ENCODE measurements at places on chromosomes 16 and 17.

DNA sequence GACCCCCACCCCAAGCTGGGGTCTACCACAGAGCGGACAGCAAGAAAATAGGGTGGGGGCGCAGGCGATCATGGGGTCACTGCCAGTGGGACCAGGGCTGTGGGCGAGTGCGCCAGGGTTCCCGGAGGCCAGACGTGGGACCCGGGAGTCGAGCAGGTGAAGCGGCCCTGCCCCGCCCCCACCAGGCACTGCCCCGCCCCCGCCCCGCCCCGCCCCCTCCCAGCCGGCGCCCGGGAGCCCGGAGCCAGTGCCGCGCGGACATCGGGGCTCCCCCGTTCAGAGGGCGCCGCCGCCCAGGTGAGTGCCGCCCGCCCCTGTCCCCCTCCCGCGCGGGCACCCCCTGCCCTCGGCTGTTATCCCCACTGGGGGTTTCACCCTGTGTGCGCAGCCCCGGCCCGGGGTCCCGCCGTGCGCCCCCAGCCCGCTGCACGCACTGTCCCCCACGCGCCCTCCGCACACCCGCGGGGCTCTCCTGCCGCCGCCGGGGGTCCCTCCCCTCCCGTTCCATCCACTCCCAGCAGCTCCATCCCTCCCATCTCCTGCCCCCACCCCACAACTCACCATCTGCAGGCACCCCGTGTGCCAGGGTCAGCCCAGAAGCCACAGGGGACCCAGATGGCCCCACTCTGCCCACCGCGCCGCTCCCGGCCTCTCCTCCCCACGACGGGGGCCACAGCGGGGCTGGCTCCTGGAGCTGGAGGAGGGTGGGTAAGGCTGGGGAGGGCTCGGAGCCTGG is at the start of gene SSTR5:
Gene SSTR5, plus strand, starts transcription at position 222 of the 736 bp plus-strand sequence. CDS start 6,122 bp downstream, outside the sequence.
- no peak for DNase-seq

- no peak for DNase-seq
Observed at GRCh38 chr16:88907768-88908167, 41.3 kb upstream of the PABPN1L start.

DNA sequence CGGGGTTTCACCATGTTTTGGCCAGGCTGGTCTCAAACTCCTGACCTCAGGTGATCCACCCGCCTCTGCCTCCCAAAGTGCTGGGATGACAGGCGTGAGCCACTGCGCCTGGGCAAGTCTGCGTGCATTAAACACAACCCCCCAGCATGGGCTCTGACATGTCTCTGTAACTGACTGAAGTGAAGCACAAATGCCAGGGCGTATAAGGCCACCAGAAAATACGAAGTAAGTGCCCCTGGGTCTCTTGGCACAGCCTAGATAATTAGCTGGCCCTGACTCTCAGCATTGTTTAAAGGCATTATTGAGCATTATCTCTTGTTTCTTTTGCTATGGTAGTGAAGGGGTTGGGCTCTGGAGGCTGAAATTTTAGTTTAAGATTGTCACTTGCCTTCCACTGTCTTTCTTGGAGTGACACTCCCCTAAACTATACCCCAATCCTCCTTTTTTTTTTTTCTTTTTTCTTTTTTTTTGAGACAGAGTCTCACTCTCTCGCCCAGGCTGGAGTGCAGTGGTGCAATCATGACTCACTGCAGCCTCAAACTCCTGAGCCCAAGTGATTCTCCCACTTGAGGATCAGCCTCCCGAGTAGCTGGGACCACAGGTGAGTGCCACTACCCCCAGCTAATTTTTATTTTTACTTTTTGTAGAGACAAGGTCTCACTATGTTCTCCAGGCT is 8.2 kb upstream of the SEC14L1 start:
- DNase-seq = no peak

DNA sequence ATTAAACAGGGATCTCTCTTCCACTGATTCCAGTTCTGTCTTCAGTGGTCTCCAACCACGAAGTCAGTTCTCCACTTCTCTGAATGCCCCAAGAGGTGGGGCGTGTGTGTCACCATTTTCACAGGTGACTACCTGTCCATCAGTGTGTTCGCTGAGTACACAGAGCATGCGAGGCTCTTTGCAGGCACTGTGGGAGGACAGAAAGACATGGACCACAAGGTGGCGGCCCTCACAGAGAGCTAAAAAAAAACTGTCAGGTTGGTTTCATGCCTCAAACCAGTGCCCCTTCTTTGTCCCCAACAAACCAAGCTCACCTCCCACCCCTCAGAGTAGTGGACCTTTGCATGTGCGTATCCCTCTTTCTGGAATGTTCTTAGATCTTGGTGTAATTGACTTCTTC is 13.8 kb downstream of the EMP2 start:
- DNase-seq = no peak

- DNase-seq = no peak
Observed at GRCh38 chr16:75552951-75553350, 3.1 kb downstream of the TMEM231 start.

DNA sequence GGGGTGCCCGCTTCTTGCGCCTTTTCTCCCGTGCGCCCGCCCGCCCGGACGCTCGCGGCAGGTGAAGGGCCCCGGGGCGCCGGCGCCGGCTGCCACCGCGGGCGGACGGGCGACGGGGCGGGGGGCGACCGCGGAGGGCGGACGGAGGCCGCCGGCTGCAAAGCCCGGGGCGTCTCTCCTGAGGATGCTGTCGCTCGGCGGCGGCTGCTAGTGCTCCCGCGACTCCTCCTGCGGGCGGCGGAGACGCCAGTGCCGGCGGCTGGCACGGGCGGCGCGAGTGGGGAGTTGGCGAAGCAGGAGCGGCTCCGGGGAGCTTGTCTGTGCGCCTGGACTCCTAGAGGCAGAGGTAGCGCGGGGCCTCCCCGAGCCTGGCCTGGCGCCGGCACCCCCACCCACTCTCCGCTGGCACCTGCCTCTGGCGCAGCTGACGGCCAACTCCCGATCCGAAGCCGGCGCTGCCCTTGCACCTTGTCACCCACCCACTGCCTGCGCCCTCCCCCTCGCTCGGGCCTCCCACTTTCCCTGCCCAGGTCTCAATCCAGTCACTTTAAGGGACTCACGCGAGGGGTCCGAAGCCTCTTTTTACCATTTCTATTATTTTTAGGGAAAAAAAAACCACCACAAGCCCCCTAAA is at the start of gene FAM20A:
Gene FAM20A, minus strand, starts transcription at position 437 of the 634 bp plus-strand sequence. CDS start 701 bp downstream, outside the sequence.
- no peak for DNase-seq

DNA sequence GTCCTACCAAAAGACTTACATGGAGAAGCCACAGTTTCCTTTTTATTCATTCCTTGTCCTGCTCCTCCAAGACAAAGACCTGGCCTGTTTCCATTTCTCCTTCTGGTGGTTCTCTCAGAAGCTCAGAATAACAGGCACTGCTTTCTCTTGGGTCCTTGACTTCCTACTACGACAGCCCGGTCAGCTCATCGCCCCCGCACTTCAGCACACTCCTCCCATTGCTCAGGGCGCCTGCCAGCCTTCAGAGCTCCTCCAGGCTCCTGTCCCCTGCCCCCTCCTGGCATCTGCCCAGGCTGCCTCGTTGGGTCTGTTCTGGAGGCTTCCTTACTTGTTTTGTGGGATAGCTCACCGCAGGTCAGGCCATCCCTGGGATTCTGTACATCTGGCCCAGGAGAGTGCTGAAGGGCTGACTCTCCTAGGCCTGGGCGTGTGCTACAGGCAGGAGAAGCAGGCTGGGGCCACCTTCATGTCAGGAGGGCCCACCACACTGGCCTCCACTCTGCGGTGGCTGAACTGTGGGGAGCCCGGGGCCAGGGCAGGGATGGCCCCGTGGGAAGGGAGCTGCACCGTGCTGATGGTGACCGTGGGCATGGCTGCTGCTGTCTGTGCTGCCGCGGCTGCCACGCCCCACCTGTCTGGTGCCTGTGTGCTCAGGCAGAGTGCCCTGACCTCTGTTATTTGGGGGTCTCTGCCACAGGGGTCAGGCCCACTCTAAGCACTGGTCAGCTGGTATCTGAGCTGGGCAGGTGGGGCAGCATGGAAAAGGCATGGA is 17.7 kb downstream of the TCF25 start:
- DNase-seq = no peak

- DNase-seq = peak; percentile 88
Observed at GRCh38 chr17:81959362-81960129, 1.4 kb downstream of the NOTUM start.

DNA sequence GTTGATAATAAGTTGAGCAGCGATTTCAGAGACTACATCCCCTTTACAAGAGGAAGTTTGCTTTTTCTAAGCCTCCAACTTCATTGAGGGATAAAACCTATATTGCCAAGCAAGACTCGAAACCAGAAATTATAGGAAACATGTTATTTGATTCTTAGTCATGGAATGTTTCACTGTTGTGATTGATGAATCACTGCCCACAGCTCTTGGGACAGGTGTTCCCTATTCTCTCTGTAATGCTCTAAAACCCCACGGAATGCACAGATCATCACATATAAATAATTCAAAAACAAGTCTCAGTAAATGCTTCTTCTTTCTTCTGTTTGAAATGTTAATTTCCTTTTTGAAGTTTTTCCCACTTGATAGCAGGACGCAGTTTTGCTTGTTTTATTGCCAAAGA is 809.5 kb upstream of the GOT2 start:
- DNase-seq = no peak

All from erythroblast (primary cell).